ENCODE measurements at places on chromosomes 7 and 10.

- no peak for ATAC-seq
Measured at GRCh38 chr7:131504157-131504899, 52.1 kb downstream of the PODXL start.

- no peak for ATAC-seq
Measured at GRCh38 chr10:120950051-120950561, 98.9 kb downstream of the WDR11 start.

- ATAC-seq = no peak
Measured at GRCh38 chr7:116342125-116342524, 131.8 kb downstream of the TES start.

DNA sequence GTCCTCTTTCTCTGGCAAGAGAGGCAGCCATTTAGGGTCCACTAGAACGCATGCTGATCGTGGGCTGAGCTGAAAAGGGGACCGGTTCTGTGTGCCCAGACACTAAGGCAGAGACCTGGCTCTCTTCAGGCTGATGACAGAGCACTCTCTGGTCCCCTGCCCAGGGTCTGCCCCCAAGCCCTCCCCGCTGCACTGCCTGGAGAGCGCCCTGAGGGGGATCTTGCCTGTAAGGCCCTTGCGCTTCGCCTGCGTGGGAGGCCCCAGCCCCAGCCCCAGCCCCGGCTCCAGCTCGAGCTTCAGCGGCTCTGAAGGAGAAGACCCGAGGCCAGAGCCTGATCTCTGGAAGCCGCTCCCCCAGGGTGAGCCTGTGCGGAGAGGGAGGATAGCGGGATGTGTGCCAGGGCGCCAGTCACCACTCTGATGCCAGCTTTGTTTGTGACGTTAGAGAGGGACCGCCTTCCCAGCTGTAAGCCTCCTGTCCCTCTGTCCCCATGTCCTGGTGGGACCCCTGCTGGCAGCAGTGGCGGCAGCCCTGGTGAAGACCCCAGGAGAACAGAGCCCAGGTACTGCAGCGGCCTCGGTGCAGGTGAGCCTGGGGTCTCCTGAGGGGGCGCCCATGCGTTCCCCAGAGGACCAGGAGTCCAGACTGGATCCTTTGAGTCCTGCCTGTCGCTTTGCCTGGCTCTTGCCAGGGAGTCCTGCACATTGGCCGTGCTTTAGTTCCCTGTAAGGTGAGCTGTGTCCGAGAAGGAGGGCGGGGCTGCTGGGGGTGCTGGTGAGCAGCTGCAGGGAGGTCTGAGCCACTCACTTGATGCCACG lies 43.2 kb downstream of the ZNF467 start:
- ATAC-seq = no peak

GRCh38 chr10:110900983-110901382 lies 18.0 kb downstream of the BBIP1 start:
- ATAC-seq = no peak

GRCh38 chr7:98250789-98251188 lies 1.2 kb downstream of the TECPR1 start:
- ATAC-seq = no peak

Data from activated CD4-positive, CD25-positive, alpha-beta regulatory T cell treated with anti-CD3 and anti-CD28 coated beads, Interleukin-2, amount 50 U/mL, for 24 hours (primary cell).